ENCODE measurements at places on chromosomes 1 and 21.

- peak; percentile 23 for DNase-seq
Observed at GRCh38 chr1:22930240-22930912, 42.3 kb downstream of the LACTBL1 start.

DNA sequence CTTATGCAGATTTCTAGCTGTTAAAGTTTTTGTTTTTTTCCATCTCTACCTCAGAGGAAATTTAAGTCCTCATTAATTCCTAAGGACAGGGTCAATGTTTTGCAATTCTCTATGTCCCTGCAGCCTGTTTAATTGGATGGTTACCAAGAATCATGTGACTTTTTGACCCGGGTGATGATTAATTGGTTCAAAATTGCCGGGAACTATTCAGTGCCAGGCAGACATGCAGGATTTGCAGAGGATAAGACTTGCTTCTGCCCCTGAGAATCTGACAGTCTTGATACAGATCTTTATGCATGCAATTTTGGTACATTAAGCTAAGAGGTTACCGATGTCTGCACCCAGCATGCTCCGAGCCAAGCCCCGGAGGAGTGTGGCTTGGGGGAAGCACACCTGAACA lies 87.9 kb downstream of the PLPP3 start:
- no peak for DNase-seq

DNA sequence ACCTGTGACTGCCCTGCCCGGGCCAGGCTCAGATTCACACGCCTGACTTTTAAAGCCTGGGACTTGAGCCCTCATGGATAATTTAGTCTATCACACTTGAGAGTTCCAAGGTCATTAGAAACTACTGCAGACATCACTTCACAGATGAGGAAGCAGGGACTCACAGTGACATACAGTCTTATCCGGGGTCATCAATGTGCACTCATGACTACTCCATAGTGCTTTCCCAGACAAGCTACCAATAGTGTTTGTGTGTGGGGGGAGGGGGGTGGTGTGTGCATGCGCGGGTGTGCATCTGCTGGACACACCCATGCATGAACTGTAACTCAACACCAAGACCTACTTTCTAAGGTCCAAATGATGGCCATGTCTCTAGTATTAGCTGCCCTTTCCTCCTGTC lies 16.1 kb upstream of the SLC5A9 start:
- no peak for DNase-seq

- DNase-seq: no peak
Observed at GRCh38 chr1:38117444-38117887, 70.9 kb upstream of the POU3F1 start.

DNA sequence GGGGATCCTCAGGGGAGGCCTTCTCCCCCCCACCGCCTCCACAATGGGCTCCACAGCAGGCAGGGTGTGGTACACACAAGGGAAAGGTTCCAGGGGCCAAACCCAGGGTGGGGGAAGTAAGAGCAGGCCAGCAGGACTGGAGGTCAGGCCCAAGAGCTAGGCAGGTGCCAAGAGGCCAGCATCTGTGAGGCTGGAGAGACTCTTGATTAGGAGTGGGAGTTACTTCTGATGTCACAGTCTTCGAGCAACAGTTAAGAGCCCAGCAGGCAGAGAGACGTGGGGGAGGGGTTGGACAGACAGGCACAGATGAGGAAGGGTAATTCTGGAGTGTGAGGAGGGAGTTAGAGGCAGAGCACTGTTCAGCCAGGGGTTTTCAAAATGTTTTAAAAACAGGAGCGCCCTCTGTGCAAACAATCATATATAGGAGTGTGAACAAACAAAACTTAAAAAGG lies 55.8 kb downstream of the SLC9A1 start:
- no peak for DNase-seq

- no peak for DNase-seq
Observed at GRCh38 chr1:243482141-243483022, 226.5 kb downstream of the SDCCAG8 start.

Data from CD4-positive, alpha-beta T cell treated with Interleukin-17A for 1 hour (primary cell).